ENCODE measurements at places on chromosomes 6 and 20.

- DNase-seq = peak; percentile 99
These were observed 85.6 kb upstream of the KHDRBS2 start for GRCh38 chr6:62371453-62372210.

DNA sequence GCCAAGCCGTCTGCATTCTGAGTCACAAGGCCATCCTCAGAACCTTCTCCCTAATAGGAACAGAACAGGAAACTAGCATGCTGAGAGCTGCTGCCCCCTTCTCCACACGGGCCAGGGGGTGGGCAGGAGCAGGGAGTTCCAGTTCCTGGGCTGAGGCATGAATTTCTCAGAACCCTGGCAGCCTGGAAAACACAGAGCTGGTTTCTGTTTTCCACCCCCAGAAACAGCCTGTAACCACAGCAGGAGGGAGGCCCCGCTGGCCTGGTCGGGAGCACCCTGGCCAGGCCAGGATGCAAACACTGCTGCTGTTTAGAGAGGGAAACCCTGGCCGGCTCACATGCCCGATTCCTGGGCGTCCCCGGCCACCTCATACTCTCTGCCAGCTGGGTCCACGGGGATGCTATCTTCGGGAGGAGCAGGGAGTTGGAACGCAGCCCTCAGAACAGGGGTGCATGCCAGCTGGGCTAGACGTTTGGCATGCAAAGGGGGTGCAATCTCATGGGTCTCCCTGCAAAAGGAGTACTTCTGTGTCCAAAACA lies 130.1 kb downstream of the NFATC2 start:
- no peak for DNase-seq

- DNase-seq = no peak
These were observed 262.1 kb downstream of the LRFN2 start for GRCh38 chr6:40325041-40325440.

DNA sequence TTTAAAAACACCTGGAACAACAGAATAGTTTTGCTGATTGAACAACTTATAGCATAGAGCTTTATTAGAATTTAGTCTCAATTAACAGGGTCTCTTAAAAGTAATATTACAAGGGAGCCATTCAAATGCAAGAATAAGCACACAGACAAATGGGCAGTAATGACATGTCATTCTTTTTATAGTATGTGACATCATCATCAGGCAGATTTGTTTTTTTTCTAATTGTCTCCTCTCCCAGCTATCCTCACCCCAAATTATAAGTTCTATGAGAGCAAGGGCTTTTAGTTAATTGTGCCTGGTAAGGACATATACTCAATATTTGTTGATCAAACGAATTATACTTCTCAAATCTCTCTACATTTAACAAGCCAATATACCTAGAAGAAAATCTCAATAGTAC lies 11.0 kb downstream of the PGM3 start:
- DNase-seq = no peak

- DNase-seq = no peak
These were observed 1.2 kb downstream of the KAT14 start for GRCh38 chr20:18138639-18139583.

- DNase-seq = no peak
These were observed 36.0 kb downstream of the SPDEF start for GRCh38 chr6:34519971-34520644.

DNA sequence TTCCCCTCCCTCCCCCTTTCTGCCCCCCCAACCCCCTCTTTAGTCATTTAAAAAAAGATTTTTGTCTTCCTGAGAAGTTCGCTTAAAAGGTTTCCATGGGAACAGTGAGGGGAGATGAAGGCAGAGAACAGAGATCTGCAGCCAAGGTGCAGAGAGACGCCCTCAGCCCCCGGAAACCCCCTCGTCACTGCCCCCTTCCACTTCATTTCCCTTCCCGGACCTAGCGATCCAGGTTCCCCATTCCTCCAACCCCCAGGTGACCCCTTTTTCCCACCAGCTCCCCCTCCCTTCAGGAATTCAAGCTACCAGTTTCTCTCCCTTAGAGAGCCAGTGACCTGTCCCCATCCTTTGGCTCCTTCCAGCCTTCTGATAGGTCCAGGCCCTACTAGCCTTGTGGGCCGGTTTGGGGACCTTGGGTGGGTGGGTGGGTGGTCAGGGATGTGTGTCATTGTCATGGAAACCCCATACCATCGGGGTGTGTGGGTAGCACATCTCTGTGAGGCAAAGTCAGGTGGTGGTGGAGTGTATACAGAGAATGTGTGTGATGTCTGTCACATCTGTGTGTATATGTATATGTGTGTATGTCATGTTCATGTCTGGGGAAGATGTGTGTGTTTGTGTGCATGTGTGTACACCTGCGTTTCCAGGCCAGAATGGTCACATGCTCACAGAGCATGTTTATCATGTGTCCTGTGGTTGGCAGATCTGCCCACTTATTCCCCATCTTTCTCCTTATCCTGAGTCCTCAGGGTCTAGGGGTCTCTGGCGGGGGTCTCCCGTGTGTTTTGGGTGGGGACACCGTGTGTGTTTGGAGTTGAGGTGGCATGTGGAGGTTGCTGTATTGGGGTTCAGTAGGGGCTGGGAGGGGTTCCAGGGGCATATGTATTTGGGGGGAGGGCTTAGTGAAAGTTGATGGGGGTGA lies 7.0 kb downstream of the SYNGAP1 start:
- DNase-seq = no peak

- DNase-seq = no peak
These were observed 53.4 kb upstream of the CD93 start for GRCh38 chr20:23139524-23139923.

- DNase-seq = no peak
These were observed 206.6 kb upstream of the MARCKS start for GRCh38 chr6:113650610-113650979.

GRCh38 chr6:111256646-111257045 lies 169.3 kb downstream of the SLC16A10 start:
- DNase-seq = no peak

GRCh38 chr6:33407132-33407718 lies 3.6 kb upstream of the PHF1 start:
- DNase-seq = no peak

GRCh38 chr6:170047823-170048222 lies 243.1 kb downstream of the DLL1 start:
- no peak for DNase-seq

DNA sequence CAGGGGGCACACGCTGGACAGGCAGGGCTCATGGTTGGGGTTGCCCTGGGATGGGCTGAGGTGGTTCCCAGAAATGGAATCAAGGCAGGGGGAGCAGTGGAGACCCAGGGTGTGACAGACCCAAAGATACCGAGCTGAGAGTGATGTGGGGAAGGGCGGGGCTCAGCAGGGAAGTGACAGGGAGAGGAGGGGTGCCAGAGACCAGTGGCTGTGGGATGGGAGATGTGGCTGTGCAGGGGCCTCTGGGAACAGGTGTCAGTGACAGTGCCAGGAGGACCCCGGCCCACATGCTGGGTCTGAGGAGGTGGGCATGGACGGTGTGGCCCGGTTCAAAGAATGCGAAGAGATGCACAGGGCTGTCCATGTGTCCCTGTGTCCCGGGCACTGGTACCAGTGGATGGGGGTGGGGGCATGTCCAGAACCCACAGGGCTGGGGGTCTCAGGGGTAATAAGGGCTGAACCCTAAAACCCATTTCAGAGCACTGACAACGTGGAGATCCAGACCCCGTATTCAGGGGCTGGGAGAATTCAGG lies 1.0 kb downstream of the CABLES2 start:
- DNase-seq = no peak

DNA sequence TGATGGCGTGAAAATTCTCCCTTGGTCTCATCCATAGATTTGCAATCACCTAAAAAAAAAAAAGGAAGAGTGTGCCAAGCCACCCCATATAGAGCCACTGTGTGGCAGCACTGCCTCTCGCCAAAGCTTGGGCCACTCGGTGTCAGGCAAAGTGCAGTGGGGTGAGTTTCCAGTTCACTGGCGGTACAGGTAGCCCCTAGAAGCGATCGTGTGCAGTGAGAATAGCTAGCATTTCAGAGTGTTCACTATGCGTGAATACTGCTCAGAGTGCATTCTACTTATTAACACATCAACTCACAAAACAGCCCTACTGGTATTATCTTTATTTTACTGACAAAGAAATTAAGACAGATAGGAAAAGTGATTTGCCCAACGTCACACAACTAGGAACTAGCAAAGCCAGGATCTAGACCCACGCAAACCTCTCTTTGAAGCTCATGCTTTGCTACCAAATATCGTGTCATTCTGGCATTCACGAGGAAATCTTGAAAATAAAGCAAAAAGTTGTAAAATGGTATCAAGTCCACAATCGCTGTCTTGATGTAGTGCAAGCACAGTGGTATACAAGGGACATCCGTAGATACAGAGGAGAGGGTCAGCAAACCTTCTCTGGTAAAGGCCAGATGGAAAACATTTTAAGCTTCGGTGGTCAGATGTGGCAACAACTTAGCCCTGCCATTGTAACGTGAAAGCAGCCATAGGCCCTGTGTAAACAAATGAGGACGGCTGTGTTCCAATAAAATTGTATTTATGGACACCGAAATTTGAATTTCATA lies 10.4 kb upstream of the GCNT2 start:
- peak; percentile 22 for DNase-seq

DNA sequence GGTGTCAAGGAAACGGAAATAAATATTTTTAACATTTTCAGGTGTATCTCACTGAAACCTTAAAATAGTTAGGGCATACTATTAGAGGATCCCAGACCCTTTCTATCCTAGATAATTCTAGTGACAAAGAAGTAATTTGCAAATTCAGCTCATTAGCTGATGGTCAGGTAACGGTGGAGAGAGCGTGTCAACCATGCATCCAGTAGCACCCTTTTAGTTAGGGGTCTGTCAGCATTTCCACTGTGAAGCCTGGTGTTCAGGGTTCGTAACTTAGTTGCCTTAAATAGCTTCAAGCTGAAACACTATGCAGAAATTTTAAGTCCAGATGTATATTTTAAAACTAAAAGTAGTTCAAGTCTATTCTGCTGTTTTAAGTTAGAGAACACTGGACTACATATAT lies 48.5 kb upstream of the SUPT3H start:
- no peak for DNase-seq

- DNase-seq = no peak
These were observed 196.2 kb downstream of the BTBD9 start for GRCh38 chr6:38443352-38444144.

DNA sequence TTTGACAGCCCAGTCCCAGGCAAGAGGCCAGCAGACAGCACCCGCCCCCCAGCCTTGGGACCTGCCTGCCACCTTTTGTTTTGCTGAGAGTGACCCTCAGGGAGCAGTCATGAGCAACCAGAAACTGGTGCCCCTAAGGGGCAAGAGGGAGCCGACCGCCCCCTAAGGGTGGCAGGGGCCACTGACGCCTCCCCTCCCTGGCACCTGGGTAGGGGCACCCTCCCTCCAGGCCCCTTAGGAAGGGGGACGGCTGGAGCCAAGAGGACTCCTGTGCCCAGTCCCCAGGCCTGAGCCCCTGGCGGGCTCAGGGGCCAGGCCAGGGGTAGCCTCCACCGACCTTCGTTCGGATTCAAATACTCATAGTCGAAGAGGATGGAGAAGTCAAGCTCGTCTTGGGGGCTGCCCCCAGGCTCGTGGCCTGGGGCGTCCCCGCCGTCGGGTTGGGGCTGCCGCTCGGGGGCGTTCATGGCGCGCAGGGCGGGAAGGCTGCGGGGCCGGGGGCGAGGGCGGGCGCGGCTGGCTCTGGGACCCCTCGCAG lies 417 bp downstream of the NFATC2 start:
- no peak for DNase-seq

GRCh38 chr20:23114018-23114417 lies 27.9 kb upstream of the CD93 start:
- no peak for DNase-seq

- no peak for DNase-seq
These were observed 147.1 kb downstream of the LRFN2 start for GRCh38 chr6:40440053-40440452.

GRCh38 chr6:45737331-45738056 lies 278.2 kb downstream of the CLIC5 start:
- DNase-seq = no peak

- DNase-seq = no peak
These were observed 81.7 kb downstream of the ARHGAP18 start for GRCh38 chr6:129628101-129628815.

DNA sequence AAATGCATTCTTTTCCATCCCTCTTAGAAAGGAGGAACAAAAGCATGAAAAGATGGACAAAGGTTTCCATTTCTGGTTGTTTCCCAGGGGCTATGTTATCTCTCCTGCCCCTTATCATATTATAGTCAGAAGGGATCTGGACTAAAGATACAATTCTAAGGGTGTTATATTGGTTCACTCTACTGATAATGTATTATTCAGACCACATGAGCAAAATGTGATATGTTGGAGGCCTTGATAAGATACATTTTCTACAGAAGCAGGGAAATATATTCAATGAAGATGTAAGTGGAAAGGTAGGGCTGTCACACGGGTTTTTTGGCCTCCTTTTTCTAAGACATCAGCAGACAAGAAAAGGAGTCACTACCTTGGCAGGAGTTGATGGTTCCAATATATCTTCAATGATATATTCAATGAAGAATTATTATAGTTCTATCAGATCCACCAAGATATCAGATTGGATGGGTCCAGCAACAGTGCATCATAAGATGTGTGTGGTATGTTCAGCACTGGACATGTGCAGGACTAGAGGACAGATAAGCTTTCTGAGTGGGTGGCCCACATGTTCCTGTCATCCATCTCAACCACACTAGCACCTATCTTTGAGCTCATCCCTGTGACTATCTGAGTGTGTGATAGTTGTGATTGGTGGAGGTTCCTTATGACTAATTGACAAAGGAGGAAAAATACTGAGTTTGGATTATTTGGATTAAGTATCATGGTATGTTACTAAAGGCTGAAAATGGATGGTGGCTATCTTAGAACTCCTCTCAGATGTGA lies 5.7 kb upstream of the ZKSCAN3 start:
- DNase-seq = no peak

- no peak for DNase-seq
These were observed at the start of gene PFDN4 for GRCh38 chr20:54207743-54208547. TSS of gene PFDN4 (plus strand) at chr20:54208087. CDS start at chr20:54208101, 14 bp downstream.

DNA sequence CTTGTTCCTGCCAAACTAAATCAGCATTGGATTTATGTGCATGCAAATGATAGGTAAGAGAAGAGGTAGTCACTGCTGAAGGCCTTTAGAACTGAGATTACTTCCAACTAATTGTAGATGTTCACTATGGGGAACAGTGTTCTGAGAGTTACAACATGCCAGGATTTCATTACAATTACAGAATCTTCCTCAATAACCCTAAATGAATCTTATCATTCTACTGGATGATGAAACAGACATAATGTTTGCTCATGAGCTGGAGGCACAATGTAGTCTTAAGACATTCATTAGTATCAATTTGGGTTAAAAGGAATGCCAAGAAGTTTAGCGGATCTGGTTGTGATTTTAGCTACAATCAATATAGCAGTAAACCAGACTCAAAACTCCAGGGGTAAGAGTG lies 248.9 kb upstream of the THEMIS start:
- no peak for DNase-seq

- DNase-seq = no peak
These were observed 338.9 kb downstream of the ESR1 start for GRCh38 chr6:152146385-152146784.

DNA sequence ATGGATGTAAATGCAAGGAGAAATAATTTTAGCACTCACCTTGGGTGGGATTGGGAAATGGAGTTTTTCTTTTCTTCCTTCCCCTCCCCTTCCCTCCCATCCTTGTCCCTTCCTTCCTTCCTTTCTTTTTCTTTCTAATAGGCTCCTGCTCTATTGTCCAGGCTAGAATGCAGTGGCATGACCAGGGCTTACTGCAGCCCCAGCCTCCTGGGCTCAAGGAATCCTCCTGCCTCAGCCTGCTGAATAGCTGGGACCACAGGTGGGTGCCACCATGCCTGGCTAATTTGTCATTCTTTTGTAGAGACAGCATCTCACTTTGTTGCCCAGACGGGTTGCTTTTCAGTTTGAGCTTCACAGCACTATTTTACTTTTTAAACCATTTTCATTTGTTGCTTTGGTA lies 21.5 kb upstream of the ATRN start:
- no peak for DNase-seq
